ENCODE measurements at places on chromosomes 7 and 10. TPM values are rescaled to one million over a fixed set of nuclear protein-coding genes. Genes with fewer than 3 reads are reported as not detected.

The SPRN gene
- 7.5 TPM for polyA plus RNA-seq

DNA sequence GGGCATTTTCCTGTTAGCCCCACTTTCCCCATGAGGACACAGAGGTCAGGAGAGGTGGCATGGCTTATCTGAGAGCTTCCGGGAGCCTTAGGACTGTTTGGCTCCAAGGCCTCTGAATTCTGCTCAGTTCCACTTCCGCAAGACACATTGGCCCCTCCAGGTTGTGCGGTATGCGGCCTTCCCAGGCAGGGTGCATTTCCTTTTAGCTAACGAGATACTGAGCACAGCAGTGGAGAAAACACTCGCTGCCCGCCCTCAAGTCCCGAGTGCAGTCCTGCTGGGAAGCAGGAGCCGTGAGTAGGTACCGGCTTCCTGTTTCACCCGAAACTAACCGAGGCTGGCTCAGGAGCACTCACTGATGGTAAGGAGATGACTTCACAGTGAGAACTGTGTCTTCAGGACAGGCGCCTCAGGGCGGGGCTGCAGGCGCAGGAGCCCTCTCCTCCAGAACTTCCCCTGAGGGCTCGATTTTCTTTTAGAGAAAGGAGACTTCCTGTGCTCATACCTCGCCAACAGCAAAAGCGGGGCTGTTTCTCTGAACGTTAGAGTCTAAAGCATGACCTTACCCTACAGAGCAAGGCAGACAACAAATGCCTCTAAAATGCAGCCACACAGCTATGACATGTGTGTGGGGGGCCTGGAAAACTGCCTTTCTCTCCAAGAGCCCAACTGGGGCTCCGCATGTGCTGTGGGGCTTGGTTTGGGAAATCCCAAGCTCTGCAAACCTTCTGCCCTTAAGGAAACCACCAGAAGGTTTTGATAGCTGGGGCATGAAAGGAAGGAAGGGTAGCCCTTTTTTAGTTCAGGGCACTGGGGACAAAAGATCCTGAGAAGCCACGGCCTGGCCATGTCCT is 25.9 kb downstream of the RGS10 start:
- no peak for DNase-seq

The FBH1 gene
- 69.0 TPM for polyA plus RNA-seq

DNA sequence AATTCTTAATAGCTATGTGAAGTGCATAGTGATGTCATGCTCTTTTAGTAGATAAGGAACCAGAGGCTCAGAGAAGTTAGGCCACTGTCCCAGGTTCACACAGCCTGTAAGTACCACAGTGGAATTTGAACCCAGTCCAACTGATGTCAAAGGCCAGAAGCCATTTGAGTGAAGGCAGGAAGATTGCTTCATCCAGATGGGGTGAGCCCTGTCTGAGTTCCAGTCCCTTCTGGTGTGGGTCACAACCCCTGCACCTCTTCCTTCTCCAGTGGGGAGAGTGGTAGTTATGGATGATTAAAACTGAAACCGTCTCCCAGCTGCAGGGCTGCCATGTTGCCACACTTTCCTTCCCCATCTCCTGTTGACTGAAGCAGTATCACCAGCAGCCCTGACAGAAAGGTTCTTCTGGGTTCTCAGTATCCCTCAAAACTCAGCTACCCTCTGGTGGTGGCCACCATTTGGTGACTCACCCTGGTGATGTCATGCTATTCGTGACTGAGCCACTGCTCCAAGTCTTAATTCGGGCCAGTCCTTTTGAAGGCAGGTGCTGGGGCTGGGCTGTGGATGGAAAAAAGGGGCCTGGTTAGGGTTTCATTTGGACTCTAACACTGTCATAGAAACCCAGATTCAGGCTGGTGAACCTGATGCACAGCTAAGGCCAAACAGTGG is 1.5 kb upstream of the C10orf95 start:
- no peak for DNase-seq

The HSPA12A gene
- polyA plus RNA-seq: 50.5 TPM

DNA sequence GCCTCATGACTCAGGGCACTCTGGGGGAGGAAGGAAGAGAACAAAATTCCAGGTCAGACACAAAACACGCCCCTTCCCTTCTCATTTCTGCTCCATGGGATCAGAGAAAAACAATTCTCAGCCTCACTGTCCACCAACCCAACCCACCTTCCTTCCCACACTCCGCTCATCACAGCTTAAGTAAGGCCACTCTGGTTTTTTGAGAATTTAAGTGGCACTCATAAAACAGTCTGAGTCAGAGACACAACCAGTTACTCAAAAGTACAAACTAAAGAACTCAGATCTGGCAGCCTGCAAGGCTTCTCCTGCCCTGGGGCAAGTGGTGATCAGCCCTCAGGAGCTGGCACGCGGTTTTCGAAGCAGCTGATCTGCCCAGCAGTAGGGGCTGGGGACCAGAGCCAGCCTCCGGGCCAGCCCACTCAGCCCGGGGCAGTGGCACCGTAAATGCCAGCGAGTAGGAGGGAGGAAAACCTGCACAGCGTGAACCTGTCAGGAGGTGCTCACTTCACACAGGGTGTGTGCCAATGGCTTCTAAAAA is 39.1 kb upstream of the ABLIM1 start:
- DNase-seq: no peak

DNA sequence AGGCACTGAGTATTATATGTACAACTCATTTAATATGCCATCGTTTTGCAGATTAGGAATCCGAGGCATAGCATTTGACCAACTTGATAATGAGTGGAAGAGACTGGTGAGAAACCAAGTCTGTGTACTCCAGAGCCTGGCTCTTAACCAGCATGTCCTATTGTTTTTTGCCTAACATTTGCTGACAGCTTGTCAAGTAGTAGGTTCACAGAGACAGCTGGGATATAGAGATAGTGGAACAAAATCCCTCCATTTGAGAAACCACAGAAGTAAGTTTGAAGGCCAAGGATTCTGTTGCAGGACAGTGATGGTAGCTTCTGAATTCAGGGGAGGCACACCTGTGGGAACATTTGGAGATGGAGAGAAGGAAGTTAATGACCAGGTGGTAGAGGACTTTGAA is 206.9 kb upstream of the PRPS1L1 start:
- DNase-seq: no peak
